ENCODE measurements at places on chromosomes 1 and 21.

DNA sequence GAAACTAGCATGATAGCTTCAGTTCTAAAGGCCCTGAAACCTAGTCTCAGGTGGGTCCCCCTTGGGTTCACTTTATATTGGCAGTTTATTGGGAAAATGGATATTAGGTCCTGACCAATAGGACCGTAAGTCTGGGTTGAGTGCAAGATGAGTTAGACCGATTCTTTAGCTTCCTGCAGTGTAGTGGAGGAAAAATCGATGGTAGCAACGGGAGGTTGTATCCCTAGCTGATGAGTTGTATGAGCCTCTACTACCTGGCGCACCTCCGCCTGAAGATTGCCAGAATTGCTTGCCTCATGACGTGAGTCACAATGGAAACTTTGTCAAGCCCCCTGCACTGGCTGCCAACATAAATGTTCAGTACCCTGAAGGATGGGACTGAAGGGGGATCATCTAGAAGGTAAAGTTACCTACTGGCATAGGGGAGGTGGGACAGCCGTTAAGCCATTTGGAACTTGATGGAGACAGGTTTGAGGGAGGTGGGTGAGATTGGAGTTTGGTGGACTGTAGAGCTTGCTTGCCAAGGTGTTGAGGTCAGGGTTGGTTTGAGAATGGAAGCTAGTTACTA is 3.9 kb downstream of the RCC1 start:
- DNase-seq = peak; percentile 59

DNA sequence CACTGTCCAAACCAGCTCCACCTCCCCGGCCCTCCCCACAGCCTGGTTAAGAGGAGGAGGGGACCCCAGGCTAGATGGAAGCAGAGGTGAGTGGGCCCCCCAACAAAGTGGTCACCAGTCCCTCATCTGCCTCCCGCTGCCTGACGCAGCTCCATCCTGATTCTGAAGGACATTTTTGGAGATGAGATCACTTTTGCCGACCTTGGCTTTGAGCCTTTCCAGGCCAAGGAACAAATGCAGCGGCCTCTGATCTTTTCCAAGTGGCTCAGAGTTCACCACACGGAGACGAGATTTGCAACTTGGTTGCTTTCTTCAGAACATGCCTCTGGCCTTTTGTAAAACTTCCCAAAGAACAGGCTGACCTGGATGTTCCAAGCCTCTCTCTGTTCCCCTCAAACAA is 223.1 kb downstream of the NPHP4 start:
- DNase-seq = no peak

- no peak for DNase-seq
Observed at GRCh38 chr1:243270097-243270864, 14.4 kb downstream of the SDCCAG8 start.

DNA sequence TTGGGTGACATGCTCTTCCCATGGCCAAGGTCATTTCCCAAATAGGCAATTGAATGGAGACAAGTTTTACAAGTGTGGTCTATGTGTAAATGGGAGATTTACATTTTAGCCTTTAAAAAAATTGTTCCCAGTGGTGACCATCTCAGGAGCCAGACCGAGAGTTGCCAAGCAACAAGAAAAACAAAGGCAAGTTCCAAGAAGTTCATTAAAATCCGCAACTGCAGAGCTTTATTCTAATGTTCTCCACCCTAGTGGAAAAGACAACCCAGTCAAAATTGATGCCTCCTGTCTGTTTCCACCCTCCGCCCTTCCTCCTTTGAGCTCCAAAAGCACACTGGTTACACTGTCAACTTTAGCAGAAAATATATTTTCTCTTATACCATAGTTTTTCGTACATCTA is 33.2 kb upstream of the CD55 start:
- no peak for DNase-seq

- DNase-seq = no peak
Observed at GRCh38 chr21:10463156-10463555, 58.2 kb upstream of the TPTE start.

- no peak for DNase-seq
Observed at GRCh38 chr1:61247881-61248752, 165.8 kb downstream of the NFIA start.

DNA sequence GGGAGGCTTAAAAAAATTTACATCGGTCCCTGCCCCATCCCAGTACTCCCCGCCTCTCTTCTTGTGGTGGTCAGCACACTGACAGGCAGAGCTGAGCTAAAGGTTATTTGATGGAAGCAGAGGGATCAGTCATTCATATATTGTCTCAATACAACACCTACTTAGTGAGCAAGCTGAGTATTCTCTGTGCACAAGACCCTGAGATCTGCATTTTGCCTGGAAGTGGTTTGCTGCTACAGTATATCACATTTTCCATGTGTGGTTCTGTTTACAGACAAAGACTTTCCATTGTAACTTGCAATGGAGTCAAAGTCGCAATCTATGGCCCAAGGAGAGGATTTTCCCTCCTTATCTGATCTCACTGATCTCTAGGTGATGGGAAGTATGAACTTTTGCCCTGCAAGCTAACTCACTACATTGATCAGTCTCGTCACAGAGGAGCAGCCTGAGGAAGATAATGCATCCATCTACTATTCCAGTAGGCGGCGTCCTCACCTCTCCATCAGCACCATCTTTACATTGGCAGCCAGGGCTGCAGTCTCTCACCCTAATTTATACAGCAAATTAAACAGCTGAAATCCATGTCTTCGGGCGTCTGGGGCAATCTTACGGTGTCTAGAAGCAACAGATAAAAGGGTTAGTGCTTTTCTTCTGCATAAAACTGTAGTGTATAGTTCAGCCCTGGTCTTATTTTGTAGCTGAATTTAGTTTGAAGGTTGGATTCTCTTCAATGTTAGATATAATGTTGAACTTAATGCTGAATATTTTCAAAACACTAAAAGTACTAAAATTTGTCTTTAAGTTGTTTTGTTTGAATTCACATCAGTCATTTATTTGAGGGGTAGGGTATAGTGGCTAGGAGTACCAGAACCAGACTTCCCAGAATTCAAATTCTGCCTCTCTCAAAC is 3.2 kb upstream of the TRAF5 start:
- peak; percentile 88 for DNase-seq

Measured in MCF 10A (cell line).